ENCODE measurements at places on chromosomes 12 and 14.
A peak's percentile ranks its signal among the peaks of the same experiment; 100 is the strongest.

DNA sequence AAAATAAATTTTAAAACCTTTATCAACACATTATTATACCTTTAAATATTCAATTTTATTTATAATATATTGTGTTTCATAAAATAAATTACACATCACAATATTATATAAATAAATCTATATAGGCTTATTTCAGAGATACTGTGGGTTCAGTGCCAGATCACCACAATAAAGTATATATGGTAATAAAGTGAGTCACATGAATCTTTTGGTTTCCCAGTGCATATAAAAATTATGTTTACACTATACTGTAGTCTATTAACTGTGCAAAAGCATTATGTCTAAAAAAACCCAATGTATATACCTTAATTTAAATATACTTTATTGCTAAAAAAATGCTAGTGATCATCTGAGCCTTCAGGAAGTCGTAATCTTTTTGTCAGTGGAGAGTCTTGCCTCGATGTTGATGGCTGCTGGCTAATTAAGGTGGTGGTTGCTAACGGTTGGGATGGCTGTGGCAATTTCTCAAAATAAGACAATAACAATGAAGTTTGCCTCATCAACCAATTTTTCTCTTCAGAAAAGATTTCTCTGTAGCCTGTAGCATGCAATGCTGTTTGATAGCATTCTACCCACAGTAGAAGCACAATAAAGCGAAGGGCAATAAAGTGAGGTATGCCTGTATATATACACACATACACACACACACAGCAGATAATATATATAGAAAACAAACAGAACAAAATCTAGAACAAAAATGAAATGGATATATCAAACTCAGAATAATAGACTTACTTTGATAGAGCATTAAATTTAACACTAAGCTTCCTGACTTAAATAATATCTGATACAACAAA, 32.4 kb downstream of the CCDC59 start:
- no peak for DNase-seq

GRCh38 chr14:81018684-81019083, 63.3 kb downstream of the TSHR start:
- DNase-seq, result no peak

GRCh38 chr12:39780411-39780912, 160.9 kb upstream of the ABCD2 start:
- DNase-seq, result no peak

DNA sequence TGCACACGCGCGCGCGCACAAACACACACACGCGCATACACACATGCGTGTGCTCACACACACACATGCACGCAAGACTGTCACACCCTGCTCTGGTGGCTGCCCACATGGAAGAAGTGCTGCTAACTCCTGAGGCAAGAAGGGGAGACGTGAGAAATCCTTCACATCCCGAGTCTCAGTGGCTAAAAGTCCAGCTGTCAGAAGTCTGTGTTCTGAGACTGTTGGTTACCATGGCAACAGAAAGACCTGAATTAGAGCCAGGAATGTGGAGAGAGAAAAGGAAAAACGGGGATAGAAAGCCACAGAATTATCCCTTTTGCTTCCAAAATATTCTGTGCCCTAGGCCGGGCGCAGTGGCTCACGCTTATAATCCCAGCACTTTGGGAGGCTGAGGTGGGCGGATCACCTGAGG, 71.2 kb downstream of the PPFIBP1 start:
- DNase-seq, result peak; percentile 45

- no peak for DNase-seq
Observed at GRCh38 chr12:98238515-98239130, 276.8 kb upstream of the TMPO start.

GRCh38 chr14:52313903-52314594, at the start of gene PTGER2:
Gene PTGER2 (plus strand): TSS chr14:52314312. CDS start chr14:52314549, 237 bp downstream.
- DNase-seq, result peak; percentile 81

GRCh38 chr14:60506985-60507829, 1.7 kb upstream of the SIX6 start:
- DNase-seq, result no peak

- DNase-seq, result no peak
Observed at GRCh38 chr12:94805749-94806529, 155.6 kb upstream of the TMCC3 start.

GRCh38 chr12:102702447-102703114, 214.5 kb downstream of the PAH start:
- peak; percentile 56 for DNase-seq

GRCh38 chr12:59597385-59597781, 1.6 kb downstream of the SLC16A7 start:
- no peak for DNase-seq

DNA sequence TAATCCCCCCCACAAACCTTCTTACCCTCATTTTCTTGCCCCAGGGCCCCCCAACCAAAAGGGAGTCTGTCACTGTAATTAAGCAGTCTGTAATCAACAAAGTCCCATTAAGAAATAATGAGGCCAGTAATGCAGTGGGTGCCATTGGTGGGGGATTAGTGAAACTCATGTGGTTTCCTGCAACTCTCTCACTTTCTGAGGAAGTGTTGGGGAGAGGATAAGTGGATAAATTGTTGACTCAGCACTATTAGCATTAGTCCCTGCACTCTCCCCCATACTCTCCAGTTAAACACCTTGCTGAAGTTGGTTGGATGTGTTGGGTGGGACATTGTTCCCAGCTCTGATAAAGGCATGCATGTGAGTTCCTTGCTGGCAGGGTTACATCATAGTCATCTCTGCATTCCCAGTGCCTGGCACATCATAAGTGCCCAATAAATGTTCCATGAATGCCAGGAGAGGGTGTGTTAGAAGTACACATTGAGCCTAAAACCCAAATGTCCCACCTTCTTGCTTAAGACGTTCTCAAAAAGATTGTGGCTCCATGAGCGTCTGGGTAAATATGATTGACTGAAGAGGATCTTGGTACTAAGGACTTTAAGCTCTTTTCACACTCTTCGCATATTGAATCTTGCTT, 45.8 kb upstream of the HOXC13 start:
- DNase-seq, result no peak

GRCh38 chr14:93023039-93023438, 92.7 kb downstream of the ITPK1 start:
- DNase-seq, result no peak

DNA sequence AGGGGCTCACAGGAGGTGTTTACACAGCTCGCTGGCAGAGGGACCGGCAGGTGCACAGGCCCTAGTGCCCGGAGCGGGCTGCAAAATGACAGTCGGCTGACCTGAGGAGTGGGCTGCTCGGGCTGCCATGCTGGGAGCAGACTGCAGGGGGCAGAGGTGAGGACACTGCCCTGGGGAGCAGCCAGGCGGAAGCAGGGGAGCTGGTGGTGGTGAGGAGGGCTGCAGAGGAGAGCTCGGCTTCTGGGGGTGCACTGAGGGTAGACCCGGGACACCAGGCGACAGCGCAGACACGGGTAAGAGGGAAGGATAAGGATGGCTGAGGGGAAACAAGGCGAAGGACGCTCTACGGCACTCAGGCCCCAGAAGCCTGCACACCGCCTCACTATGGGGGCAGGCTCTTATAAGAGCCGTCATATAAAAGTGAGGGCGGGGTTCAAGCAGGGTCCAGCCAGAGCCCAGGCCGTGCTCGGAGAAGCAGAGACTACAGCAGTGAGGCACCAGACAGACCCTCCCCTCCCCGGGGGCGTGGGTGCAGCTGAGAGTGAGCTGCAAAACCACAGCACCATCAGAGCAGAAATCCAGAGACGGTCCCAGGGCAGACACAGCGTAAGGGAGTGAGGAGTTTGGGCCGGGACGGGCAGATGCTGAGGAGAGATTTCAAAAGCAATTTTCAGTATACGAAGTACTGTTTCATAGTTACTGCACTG, 62.5 kb downstream of the CCDC88C start:
- DNase-seq, result no peak

- peak; percentile 55 for DNase-seq
Observed at GRCh38 chr14:88551094-88551870, 3.5 kb downstream of the PTPN21 start.

DNA sequence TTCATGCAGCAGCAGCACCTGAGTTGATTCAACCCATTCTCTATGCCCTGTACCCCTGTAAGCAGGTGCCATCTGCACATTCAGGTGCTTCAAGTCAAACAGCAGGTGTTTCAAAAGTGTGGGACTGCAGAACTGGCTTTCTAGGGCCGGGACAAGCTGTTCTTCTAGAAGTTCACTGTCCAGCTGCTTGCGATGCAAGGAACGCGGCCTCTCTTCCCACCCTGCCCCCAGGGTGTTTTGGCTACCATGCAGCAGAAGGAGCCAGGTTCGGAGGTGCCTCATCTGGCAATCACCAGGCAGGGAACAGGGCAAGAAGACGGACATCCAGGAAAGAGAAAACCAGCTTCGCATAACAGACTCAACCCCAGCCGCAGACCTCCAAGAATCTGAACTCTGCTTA, 35.2 kb downstream of the TMEM132D start:
- DNase-seq, result no peak

DNA sequence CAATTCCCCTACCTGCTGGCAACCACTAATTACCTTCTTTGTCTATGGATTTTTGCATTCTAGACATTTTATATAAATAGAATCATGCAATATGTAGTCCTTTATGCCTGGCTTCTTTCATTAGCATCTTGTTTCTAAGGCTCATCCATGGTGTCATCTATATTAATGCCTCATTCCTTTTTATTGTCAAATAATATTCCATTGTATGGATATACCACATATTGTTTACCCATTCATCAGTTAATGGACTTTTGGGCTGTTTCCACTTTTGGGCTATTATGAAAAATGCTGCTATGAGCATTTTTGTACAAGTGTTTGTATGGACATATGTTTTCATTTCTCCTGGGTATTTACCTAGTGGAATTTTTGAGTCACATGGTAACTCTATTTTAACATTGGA, 18.0 kb downstream of the CYP46A1 start:
- DNase-seq, result no peak

DNA sequence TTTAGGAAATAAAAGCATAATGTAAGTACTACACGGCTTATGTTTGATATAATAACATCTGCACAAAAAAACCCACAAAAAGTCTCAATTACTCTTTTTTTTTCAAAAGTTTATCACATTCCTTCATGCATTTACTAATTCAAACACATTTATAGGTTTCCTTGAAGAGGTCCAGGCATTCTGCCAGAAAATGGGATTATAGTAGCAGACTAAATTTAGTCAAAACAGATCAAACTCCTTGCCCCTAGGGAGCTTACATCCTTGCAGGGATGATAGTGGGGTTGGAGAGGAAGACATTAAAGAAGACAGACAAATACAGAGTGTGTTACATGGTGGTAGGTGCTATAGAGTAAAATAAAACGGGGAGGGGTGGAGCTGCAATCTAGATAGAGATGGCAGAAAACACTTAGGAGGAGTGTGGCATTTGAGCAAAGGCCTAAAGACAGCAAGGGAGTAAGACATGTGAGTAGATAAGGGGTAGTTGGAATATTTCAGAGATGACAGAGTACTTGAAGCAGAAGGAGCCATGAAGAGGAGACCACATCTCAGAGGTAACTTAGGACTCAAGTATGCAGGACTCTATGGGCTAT, 266.9 kb downstream of the PPFIA2 start:
- no peak for DNase-seq

DNA sequence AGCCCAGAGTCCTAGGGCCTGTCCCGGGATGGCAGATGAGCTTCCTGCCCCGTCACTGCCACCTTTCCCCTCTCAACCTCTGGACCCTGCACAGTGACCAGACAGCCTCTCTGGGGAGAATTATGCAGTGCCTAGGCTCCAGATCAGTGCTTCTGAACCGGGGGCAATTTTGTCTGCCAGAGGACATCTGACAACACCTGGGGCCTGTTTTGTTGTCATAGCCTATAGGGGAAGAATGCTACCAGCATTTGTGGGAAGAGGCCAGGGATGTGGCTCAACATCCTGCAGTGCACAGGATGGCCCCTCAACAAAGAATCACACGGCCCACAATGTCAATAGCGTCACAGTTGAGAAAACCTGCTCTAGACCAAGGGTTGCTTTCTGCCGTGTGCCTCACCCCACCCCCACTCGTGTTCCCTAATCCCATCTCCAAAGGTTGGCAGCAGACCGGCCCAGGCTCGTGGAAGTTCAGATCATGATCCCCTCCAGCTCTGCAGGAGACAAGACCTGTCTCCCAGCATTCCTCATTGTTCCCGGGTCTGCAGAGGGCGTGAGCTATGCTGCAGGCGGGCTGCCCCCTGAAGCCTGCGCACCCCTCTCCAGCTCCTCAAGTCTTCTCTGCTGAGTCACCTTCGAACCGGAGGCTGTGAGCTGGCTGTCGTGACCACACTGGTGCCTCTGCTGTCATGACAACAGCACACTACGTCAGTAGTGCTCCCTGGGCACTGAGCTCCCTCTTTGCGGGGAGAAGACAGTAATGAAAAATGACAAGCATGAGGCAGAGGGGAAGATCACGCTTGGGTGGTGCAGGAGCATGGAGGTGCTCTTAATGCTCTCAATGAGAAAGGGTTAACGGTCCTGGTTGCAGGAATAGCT, 2.0 kb upstream of the GAPDH start:
- DNase-seq, result peak; percentile 93

GRCh38 chr14:89702073-89702875, 252.3 kb downstream of the EFCAB11 start:
- DNase-seq, result no peak

GRCh38 chr12:663293-663871, at the start of gene NINJ2:
Gene NINJ2 (minus strand): TSS chr12:663445. CDS start chr12:663360, 85 bp downstream.
- DNase-seq, result no peak

- no peak for DNase-seq
Observed at GRCh38 chr14:85124631-85125290, 405.2 kb upstream of the FLRT2 start.

GRCh38 chr14:25111061-25111601, 61.2 kb upstream of the STXBP6 start:
- no peak for DNase-seq

- no peak for DNase-seq
Observed at GRCh38 chr12:121996945-121997612, 24.6 kb upstream of the BCL7A start.

DNA sequence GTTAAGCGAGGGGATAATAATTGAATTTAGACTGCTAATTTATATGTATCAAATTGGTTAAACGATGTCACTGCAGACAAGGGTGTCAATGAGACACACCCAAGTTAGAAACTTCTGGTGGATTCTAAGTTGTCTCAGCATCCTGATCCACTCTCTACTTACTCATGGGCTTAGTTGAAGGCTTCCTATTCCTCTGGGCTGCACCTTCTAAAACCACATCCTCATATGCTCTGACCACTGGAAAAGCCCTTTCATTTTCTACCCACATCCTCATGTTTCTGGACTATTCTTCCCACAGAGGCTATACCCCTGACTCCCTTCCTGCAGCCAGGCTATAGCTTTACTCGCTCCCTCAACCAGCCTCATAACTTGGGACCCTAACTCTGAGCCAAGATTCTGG, 493.8 kb downstream of the VRK1 start:
- DNase-seq, result no peak

- DNase-seq, result no peak
Observed at GRCh38 chr12:82300611-82301010, 57.6 kb downstream of the CCDC59 start.

GRCh38 chr12:3055704-3056467, 21.3 kb upstream of the TSPAN9 start:
- DNase-seq, result no peak

Data from SJSA1 (cell line).